ENCODE measurements at places on chromosomes 1 and 21.

DNA sequence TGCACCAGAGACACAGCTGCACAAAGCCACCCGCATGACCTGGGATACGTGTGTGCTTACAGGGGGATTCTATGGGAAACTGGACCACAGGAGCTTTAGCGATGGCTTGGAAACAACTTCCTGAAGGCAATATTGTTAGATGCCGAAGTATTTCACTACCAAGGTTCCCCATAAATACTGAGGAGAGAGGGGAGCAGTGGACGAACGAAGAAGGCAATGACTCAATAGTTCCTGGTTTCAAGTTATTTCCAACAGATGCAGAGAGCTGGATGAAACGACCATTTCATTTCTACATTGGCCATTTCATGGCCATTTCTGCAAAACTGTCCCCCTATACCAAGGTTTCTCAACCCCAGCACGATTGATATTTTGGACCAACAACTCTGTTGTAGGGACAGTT lies 61.3 kb downstream of the CD34 start:
- DNase-seq = no peak

- no peak for DNase-seq
Measured at GRCh38 chr1:158163000-158163947, 17.4 kb upstream of the CD1D start.

- no peak for DNase-seq
Measured at GRCh38 chr1:116131866-116132605, 20.8 kb downstream of the MAB21L3 start.

GRCh38 chr21:27569831-27570230 lies 602.9 kb upstream of the ADAMTS5 start:
- no peak for DNase-seq

DNA sequence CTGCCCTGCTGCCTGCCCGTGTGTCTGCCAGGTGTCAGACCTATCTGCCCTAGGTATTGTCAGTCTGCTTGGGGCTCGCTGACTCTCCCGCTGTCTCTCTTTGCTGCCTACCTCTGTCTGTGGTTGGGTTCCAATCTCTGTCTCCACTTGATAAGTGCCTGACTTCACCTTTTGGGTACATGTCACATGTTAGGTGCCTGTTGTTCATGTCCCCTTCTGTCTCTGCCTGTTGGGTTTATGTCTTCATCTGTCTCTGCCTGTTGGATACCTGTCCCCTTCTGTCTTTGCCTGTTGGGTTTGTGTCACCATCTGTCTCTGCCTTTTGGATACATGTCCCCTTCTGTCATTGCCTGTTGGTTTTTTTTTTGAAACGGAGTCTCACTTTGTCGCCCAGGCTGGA lies 14.6 kb downstream of the RPS6KA1 start:
- no peak for DNase-seq

DNA sequence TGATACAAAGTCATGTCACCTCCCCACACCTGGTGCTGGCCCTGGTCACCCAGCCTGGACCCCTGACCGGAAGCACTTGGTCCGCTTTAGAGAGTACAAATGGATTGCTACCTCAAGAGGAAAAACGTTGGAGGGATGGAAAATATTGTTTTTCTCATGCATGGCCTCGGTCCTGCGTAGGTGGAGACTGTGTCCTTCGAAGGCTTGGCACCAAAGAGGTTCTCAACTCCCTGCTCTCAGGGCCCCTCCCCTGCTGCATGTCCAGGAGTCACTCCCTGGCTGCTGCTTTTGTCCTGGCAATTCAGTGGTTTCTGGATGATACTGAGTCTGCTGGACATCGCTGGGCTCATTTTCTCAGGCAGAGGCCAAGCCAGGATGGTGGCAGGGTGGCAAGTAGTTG lies 529.8 kb downstream of the KIF26B start:
- DNase-seq = no peak
